SJSA1 (cell line): ENCODE measurements at places on chromosomes 11 and 22.

DNA sequence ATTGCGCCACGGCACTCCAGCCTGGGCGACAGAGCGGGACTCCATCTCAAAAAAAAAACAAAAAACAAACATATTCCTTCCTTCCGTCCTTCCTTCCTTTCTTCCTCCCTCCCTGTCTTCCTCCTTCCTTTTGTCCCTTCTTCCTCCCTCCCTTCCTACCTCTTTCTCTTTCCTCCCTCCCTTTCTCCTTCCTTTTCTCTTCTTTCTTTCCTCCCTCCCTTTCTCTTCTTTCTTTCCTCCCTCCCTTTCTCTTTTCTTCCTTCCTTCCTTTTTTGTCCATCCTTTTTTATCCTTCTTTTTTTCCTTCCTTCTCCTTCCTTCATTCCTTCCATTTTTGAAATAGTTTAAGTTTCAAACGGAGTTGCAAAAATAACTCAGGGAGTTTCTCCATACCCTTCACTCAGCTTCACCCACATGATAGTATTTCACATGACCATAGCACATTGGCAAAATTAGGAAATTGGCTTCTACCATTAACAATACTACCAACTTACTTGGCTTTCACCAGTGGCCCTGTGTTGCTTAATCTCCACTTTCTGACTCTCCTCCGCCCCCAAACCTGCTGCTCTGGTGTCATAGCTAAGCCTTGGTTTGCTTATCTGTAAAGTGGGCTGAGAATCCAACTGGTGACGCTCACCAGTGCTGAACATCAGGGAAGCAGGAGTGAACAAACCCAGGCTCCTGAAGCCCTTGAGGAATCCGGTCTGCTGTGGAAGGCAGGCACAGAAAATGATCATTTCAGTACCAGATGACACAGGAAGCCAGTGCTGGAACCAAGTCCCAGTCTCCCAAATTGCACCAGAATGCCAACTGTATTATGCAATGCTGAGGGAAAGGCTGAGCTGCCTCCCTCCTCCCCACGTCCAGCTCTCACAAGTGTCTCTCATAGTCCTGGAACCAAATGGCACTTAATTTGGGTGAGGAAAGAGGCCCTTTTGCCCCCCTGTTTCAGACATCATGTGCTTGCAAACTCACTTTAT, 17.2 kb upstream of the CRYBB3 start:
- no peak overlapping the region for H3K4me3 ChIP-seq
- no peaks in the 10 kb centered on the region for H3K4me1 ChIP-seq
- no peaks in the 10 kb centered on the region for H3K36me3 ChIP-seq
- H3K27me3 ChIP-seq: no peaks in the 10 kb centered on the region
- H3K27ac ChIP-seq: no peak overlapping the region
- DNase-seq: no peak

DNA sequence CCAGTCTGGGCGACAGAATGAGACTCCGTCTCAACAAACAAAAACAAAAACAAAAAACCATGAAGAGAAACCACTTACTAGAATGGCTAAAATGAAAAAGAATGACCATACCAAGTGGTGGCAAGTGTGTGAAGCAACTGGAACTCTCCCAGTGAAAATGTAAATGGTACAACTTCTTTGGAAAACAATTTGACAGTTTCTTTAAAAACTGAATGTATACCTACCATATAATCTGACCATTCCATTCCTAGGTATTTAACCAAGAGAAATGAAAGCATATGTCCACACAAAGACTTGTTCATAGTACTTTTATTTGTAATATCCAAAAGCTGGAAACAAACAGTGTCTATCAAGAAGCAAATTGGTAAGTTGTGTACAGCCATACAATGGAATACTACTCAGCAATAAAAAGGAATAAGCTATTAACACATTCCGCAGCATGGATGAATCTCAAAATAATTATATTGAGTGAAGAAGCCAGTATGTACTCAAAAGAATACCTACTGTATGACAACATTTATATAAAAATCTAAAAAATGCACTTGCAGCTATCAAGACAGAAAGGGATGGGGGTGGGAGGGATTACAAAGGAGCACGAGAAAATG, 27.7 kb downstream of the DGCR2 start:
- H3K27me3 ChIP-seq: no peaks in the 10 kb centered on the region
- H3K36me3 ChIP-seq: peaks cover 9% of the 10 kb centered on the region; the same call in 1 of the 2 replicates
- no peaks in the 10 kb centered on the region for H3K4me1 ChIP-seq
- H3K4me3 ChIP-seq: no peak overlapping the region
- no peak overlapping the region for H3K27ac ChIP-seq

GRCh38 chr11:76664578-76665061, 5.9 kb downstream of the LRRC32 start:
- no peak overlapping the region for H3K27ac ChIP-seq
- no peak for DNase-seq
- no peaks in the 10 kb centered on the region for H3K27me3 ChIP-seq
- no peak overlapping the region for H3K4me3 ChIP-seq
- H3K4me1 ChIP-seq: peaks cover 18% of the 10 kb centered on the region

DNA sequence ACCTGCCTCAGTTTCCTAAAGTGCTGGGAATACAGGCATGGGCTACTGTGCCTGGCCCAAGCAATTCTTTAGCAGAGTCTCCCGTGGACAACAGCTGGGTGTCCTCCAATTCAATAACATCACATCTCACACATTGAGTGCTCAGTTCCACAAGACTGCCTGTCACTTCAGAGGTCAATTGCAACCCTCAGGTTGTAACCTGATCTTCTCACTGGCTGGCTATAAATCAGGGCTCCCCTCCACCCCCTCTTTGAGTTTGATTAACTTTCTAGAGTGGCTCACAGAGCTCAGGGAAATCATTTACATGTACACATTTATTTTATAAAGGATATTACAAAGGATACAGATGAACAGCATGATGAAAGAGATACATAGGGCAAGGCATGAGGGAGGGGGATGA, 68.1 kb downstream of the MCHR1 start:
- H3K27me3 ChIP-seq: no peaks in the 10 kb centered on the region; the same call in 1 of the 2 replicates
- H3K4me3 ChIP-seq: no peak overlapping the region
- no peak overlapping the region for H3K27ac ChIP-seq
- no peak for DNase-seq

DNA sequence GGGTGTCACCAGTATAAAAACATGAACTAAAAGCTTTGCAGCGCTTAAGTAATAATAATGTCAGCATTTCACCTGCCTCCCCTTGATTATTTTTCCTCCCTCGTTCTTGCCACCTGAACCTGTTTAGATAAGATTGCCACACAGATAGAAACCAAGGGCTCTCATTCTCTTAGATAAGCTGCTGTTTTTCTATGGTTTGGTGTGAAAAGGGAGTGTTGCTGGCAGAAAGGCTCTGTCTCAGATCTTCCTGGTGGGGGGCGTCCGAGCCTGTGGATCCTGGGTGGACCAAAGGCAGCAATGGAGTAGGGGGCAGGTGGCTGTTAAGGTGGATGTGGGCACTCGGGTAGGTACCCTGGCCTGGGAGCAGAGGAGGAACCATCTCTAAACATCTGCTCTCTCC, 147.5 kb downstream of the ST3GAL4 start:
- H3K36me3 ChIP-seq: no peaks in the 10 kb centered on the region
- H3K4me3 ChIP-seq: no peak overlapping the region
- no peak for DNase-seq
- H3K27me3 ChIP-seq: no peaks in the 10 kb centered on the region

GRCh38 chr11:26201411-26201810, 130.5 kb upstream of the ANO3 start:
- no peaks in the 10 kb centered on the region for H3K27me3 ChIP-seq
- no peak overlapping the region for H3K27ac ChIP-seq
- no peak for DNase-seq
- no peaks in the 10 kb centered on the region for H3K4me1 ChIP-seq

GRCh38 chr22:27990879-27991278, 71.8 kb upstream of the PITPNB start:
- peak; percentile 46 for DNase-seq
- H3K4me1 ChIP-seq: peaks cover 34% of the 10 kb centered on the region
- peaks cover 16% of the 10 kb centered on the region for H3K36me3 ChIP-seq
- no peaks in the 10 kb centered on the region for H3K27me3 ChIP-seq

DNA sequence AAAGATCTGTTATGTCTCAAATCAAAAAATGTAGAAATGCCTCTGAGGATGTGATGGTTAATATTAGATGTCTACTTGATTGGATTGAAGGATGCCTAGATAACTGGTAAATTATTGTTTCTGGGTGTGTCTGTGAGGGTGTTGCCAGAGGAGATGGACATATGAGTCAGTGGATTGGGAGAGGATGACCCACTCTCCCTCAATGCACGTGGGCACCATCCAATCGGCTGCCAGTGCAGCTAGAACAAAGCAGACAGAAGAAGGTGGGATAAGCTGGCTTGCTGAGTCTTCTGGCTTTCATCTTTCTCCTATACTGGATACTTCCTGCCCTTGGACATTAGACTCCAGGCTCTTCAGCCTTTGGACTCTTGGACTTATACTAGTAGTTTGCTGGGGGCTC, 430.3 kb downstream of the SOX6 start:
- H3K27ac ChIP-seq: no peak overlapping the region
- H3K27me3 ChIP-seq: no peaks in the 10 kb centered on the region
- no peak for DNase-seq
- H3K4me3 ChIP-seq: no peak overlapping the region

DNA sequence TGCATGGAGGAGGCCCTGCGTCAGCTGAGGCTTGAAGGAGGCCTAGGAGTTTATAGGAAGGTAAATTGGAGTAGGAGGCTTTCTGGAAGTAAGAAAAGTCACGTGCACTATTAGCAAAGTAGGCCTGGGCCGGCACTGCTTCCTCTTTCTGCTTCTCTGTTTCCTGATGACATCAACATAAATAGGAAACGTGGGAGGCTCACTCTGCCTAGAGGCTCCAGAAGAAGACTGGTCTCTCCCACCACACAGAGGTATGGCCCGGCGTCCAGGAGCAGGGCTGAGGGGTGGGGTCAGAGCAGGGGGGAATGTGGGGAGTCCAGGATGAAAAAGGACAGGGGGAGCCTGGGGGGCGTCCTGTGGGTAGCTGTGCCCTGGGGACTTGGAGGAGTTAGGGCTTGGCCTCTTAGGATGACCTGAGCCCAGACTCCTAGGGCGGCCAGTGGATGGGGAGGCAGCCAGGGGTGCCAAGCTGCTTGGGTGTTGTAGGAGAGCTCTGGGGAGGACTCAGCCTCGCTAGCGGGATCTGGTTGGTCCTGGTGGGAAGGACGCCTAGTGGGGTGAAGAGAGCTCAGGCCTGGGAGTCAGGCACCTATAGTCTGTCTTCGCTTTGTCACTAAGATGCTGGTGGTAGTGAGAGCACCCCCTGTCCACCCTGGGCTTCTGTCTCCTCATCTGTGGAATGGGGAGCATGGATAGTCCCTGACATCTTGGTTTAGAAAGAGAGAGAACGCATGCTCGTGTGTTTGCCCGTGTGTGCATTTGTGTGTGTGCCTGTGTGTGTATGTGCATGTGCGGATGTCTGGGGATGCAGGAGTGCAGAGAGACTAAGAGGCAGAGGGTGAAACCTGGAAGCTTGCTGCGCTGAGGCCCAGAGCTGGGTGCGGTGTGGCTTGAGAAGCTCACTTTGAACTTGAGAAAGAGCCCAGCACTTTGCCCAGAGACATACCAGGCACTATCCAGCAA, at the start of gene CSF2RB:
TSS of gene CSF2RB (plus strand) at position 202 of the 963 bp plus-strand sequence. CDS start 8,580 bp downstream, outside the sequence.
- no peak within 1 kb of the TSS for H3K27ac ChIP-seq
- peaks cover 23% of the 10 kb centered on the region for H3K27me3 ChIP-seq
- H3K4me3 ChIP-seq: no peak within 1 kb of the TSS
- no peaks in the 10 kb centered on the region for H3K36me3 ChIP-seq
- no peak for DNase-seq

- H3K4me1 ChIP-seq: peaks cover 21% of the 10 kb centered on the region
- H3K36me3 ChIP-seq: peaks cover 57% of the 10 kb centered on the region
- peak within 1 kb of the TSS; percentile 96 for H3K27ac ChIP-seq
Measured at GRCh38 chr11:70397983-70398833, at the start of gene CTTN. Gene CTTN (plus strand): TSS chr11:70398529. CDS start chr11:70407298, 8,769 bp downstream.

GRCh38 chr11:109426442-109427240, 4.7 kb downstream of the C11orf87 start:
- H3K4me1 ChIP-seq: peaks cover 4% of the 10 kb centered on the region; the same call in 1 of the 2 replicates
- H3K27me3 ChIP-seq: no peaks in the 10 kb centered on the region
- DNase-seq: no peak
- H3K36me3 ChIP-seq: no peaks in the 10 kb centered on the region
- no peak overlapping the region for H3K27ac ChIP-seq

DNA sequence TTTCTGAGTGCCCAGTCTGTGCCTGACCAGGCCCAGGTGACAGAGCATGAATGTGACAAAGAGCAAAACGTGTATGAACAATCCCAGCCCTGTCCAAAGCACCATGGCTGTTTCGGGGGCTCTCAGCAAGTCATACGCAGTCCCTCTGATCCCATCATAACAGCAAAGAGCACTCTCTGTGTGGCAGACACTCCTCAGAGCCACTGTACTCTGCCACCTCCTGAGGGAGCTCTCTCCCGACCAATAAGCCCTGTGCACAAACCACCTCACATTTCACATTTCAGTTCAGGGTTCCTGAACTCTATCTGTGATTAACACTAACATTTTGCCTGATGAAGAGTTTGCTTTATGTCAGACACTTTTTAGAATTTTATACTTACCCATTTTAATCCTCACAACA, 6.6 kb downstream of the DGCR2 start:
- H3K27me3 ChIP-seq: no peaks in the 10 kb centered on the region
- peaks cover 4% of the 10 kb centered on the region for H3K4me1 ChIP-seq
- H3K36me3 ChIP-seq: peaks cover 35% of the 10 kb centered on the region
- DNase-seq: no peak

- no peak within 1 kb of the TSS for H3K4me3 ChIP-seq
- H3K27me3 ChIP-seq: no peaks in the 10 kb centered on the region
- peaks cover 9% of the 10 kb centered on the region for H3K4me1 ChIP-seq
- DNase-seq: no peak
- no peak within 1 kb of the TSS for H3K27ac ChIP-seq
Measured at GRCh38 chr11:64339754-64340408, at the start of gene CCDC88B. Gene CCDC88B (plus strand): TSS chr11:64340204. CDS start chr11:64340267, 63 bp downstream.

DNA sequence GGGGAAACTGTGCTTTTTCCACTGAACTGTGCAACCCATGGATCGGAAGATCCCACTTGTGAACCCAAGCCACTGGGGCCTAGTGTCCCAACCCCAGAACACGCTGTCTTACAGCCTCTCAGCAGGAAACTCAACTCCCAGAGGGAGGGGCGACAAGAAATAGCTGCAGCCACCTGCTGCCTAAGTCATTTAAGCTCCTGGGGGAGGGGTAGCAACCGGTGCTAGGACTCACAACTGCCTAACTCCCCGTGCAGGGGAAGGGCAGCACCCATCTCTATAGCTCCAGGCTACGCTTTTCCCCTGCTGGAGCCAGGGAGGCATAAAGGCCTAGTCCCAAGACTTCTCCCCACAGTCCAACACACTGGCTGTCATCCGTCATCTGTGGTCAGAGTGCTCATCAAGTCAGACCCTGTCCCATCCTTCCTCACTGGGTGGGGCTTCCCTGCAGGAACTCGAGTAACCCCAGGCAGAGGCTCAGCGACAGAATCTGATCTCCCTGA, 363.0 kb downstream of the LUZP2 start:
- H3K36me3 ChIP-seq: no peaks in the 10 kb centered on the region
- DNase-seq: no peak
- no peaks in the 10 kb centered on the region for H3K27me3 ChIP-seq
- H3K27ac ChIP-seq: no peak overlapping the region
- no peak overlapping the region for H3K4me3 ChIP-seq
